G401 (cell line): ENCODE measurements at places on chromosomes 7 and 10. TPM values are rescaled to one million over a fixed set of nuclear protein-coding genes. Genes with fewer than 3 reads are reported as not detected.
A peak's percentile ranks its signal among the peaks of the same experiment; 100 is the strongest.

DNA sequence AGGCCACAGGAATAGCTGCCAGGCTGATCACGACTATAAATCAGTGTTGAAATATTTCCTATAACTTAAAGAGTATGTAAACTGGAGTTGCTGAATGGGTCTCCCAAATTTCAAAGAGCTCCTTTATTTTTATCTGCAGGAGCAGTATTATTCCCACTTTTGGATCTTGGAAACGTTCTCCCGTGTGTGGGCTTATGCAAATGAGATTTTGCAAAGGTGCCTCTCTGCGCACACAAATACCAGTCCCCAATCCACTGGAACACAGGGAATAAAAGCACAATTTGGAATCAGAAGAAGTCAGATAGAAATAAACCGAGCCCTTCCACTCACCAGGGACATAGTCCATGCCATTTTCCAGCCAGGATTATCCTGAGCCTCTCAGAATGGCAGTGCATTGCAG lies 350.2 kb upstream of the CELF2 start:
- no peak for DNase-seq

DNA sequence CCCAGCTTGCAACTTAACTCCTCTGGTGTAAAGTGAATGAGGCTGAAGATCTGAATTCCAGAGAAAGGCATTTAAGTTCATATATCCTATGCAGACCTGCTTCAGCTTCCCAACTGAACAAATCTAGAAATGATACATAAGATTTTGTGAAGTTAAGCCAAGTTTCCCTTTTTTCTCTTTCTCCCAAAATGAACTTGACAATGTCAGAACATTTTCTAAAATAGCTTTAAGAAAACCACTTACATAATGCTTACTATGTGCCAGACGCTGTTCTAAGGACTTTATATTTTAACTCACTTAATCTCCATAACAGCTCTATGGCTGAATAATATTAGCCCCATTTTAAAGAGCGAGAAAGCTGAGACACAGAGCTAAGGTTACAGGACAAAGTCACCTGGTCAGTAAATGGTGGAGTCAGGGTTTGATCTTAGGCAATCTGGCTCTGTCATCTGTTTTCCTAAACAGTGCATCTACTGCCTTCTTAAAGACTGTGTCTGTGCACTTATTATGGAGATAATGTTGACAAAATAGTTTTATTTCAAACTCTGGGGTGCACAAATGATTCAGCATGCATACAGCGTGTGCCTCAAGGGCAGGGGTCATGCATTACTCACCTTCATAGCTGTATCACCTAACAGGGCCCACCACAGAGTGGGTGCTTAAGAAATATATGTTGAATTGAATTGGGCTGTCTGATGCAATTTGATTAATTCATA lies 66.8 kb downstream of the RHOBTB1 start:
- no peak for DNase-seq

DNA sequence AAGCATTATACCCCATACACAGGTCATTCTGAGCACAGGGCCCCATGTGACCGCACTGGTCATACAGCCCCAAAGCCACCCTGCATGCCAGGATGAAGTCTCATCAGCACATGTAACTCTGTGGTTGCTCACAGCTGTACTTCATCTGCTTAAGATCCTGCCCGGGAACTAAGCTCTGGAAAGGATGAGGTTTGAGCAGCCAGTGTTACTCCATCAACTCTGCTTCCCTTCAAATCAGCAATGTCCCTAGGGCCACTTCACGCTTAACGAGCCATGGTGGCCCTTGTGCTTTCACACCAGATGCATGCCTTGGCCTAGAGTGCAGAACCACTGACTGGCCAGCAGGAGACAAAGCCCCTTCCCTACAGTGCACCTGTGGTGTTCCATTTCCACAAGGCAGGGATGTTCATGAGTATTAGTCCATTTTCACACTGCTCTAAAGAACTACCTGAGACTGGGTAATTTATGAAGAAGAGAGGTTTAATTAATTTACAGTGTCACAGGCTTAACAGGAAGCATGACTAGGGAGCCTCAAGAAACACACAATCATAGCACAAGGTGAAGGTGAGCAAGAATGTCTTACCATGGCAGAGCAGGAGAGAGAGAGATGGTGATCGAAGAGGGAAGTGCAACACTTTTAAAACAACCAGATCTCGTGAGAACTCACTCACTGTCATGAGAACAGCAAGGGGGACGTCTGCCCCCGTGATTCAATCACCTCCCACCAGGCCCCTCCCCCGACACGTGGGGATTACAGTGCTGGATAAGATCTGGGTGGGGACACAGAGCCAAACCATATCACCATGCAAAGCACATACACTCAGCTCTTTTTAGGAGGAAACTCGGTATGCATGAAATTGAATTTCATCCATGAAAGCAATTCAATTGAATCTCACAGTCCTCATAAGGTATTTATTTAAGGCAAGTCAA lies 149.0 kb upstream of the CDCA7L start:
- no peak for DNase-seq

- DNase-seq = no peak
Measured at GRCh38 chr7:149869867-149870266, 3.9 kb upstream of the ATP6V0E2 start.

DNA sequence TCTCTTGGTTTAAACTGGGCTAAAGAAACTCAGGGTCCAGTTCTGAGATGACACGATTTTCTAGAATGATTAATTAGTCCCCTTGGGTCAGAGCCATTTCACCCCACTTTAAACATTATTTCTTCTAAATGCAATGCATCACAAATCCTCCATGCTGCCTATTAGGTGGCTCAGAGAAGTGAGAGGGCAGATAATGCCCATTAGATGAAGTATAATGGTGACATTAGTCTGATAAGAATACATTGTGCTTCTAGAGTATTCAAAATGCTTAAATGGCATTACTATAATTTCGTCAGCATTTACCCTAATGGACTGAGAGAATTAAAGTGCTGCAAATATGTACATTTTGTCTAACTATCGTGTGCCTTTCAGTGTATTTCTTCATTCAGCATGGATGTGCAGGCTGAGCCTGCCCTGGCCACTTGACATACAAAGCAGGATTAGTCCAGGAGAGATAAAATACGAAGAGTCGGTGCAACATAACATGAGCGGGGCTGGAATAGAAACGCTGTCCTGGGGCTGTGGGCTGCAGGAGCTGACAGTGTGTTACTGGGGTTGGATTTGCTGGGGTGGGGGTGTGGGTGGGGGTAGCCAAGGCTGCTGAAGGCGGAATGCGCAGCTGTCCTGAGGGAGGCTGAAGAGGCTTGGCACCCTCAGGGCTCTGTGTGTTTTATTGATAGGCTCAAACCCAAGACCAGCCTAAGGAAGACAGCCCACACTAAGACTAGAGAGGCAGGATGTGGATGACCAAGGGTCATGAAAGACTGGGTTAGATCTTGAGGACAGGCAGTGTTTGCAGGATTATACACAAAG lies 52.8 kb upstream of the KLF6 start:
- DNase-seq = no peak

DNA sequence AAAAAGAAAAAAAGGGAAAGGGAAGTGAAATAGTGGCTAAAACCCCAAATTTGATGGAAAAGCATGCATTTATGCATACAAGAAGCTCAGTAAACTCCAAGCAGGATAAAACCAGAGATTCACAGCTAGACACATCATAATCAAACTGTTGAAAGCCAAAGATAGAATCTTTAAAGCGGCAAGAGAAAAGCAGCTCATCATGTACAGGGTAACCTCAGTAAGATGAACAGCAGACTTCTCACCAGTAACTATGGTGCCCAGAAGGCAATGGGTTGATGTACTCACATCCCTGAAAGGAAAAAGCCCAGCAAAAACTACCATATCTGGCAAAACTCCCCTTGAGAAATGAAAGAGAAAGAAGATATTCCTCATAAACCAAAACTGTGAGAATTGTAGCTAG lies 60.4 kb downstream of the TPST1 start:
- DNase-seq = no peak

DNA sequence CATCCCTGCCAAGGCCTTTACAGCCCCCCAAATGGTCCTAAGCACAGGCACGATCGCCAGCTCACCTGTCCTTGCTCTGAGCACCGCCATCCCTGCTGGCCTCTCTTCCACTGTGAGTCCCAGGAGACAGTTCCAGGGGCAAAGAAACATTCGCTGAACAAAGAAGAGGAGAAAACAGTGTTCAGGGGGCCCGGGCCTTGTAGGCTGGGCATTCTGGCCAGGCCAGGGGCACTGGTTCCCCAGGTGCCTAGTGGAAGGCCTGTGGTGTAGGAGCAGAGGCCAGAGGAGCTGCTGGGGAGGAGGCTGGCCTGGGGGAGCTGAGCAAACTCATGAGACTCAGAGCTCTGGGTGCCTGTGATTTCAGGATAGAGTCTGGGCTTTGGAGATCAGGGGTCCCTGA lies 22.6 kb downstream of the AQP1 start:
- no peak for DNase-seq

DNA sequence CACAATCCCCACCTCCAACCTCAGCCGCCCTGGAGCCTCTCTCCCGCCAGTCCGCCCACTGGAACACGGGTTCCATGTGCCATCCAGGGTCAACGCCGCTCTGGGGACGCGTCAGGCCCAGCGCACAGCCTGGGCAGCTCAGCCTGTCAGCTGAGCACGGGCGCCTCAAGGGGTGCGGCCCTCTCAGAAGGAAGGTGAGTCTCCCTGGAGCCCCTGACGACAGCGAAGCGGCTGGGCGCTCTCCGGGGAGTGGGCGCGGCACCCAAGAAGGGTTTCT lies 1.2 kb upstream of the SLC18A3 start:
- no peak for DNase-seq

GRCh38 chr7:78900806-78901205 lies 552.7 kb downstream of the MAGI2 start:
- peak; percentile 10 for DNase-seq

GRCh38 chr7:81469869-81470723 lies 299.8 kb downstream of the HGF start:
- peak; percentile 60 for DNase-seq

GRCh38 chr7:116876664-116877442 lies 14.5 kb downstream of the CAPZA2 start:
- DNase-seq = no peak

GRCh38 chr10:132328738-132329137 lies 3.3 kb upstream of the LRRC27 start:
- DNase-seq = no peak

DNA sequence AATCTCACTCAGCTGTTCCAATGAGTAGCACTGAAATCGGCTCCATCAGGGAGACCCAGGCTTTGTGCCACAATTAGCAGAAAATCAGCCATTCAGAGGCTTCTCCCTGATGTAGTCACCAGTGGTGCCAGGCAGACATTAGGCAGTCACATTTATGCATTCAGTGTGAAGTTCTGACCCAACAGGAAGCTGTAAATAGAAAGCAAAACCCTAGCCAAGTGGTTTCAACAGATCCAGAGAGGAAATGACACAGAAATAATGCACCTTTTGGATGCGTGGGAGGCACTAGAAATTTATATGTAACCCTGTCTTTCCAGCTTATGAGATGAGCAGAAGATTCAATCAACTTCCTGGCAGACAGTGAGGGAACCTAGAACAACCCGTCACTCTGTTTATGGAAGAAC lies 186.4 kb downstream of the PDE1C start:
- peak; percentile 47 for DNase-seq

GRCh38 chr10:71443676-71444075 lies 47.0 kb downstream of the CDH23 start:
- DNase-seq = no peak

DNA sequence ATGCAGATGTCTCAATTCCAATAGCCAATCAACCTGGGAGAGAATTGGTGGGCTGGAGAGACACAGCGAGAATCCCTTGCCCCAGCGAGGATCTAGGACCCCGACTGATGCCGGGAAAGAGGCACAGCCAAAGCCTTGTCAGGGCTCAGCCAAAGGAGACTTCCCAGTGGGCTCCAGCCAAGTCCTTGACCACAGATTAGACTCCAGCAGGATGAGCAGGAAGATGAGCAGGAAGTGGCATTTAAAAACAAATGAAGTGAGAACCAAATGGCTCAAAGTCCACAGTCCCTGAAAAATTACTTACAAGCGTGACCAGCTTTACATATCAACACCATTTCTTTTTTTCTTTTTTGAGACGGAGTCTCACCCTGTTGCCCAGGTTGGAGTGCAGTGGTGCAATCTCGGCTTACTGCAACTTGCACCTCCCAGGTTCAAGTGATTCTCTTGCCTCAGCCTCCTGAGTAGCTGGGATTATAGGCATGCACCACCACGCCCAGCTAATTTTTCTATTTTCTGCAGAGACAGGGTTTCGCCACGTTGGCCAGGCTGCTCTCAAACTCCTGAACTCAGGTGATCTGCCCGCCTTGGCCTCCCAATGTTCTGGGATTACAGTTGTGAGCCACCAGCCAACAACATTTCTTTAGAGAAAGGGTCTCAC lies 40.2 kb downstream of the CTBP2 start:
- peak; percentile 85 for DNase-seq

DNA sequence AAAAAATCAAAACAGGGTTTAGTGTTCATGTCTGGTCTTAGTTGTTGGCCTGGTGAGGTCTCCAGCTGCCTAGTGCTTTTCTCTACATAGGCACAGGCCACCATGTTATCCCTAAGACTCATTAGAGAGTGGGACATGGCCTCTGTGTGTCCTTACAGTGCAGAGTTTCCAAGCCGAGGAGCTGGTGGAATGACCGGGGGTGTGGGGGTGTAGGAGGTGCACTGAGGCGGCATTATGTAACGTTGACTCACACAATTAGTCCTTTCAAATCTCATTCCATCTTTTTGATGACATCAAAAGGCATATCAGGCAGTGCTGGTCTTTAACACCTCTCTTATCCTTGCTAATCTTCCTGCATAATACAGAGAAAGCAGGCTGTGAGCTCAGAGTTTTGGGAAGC lies 71.3 kb downstream of the MTPN start:
- no peak for DNase-seq

- DNase-seq = no peak
Measured at GRCh38 chr7:37129035-37129425, 319.6 kb downstream of the ELMO1 start.

Gene LRRC17
- total RNA-seq = 0.58 and 2.1 TPM in 2 replicates

Gene PNLIPRP1
- total RNA-seq = not detected in 2 replicates

Gene CFAP43
- total RNA-seq = 0.58 and 4.6 TPM in 2 replicates

Gene UNCX
- total RNA-seq = 0.10 and 0.25 TPM in 2 replicates

Gene PRF1
- not detected in 2 replicates for total RNA-seq

Gene SEC31B
- 1.1 and 3.9 TPM in 2 replicates for total RNA-seq

Gene STAMBPL1
- not detected in 2 replicates for total RNA-seq

Gene SLC29A3
- total RNA-seq = 3.3 and 3.4 TPM in 2 replicates

Gene FIS1
- 139 and 190 TPM in 2 replicates for total RNA-seq

Gene GPR15LG
- not detected in 2 replicates for total RNA-seq

Gene LIPJ
- total RNA-seq = not detected in 2 replicates

Gene UCMA
- not detected in 2 replicates for total RNA-seq

Gene NODAL
- total RNA-seq = 2.8 TPM in 1 of 2 replicates, not detected in the other

Gene BAZ1B
- total RNA-seq = 69.2 and 90.1 TPM in 2 replicates
